ENCODE measurements at places on chromosomes 4 and X.

GRCh38 chrX:40043895-40044294 is 53.9 kb downstream of the BCOR start:
- no peak for DNase-seq

GRCh38 chr4:47494124-47494430 is 9.0 kb downstream of the ATP10D start:
- DNase-seq: no peak

DNA sequence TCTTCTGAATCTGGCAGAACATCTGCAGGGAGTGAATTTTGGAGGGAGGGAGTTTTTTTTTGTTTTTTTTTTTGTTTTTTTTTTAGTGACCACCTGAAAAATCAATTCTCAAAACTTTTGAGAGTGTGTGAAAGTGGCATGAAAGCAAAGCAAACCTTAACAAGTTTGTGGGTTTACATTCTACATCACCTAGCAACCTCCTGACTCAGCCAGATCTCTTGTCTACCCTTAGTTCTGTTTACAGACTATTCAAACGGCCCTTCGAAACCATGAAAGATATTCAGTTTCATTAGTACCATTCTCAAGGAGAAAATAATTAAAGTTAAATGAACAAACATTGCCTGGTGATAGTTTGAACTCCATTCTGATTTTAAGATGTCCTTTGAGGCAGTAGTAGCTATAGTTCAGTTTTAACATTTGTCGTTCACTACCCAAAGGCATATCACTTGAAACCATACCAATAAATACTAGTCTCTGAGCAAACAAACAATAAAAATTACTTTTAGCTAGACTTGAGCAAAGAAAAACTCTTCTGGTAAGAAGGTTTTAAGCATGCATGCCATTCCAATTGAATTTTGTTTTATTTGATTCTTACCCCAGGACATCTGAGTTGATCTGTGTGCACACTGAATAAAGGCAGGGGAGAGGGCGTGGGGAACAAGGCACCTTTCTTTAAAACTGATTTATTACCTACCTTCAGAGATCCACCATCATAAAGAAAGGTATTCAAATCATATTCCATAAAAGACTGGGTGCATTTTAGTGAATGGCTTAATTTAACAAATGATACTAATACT is 137.7 kb downstream of the ARX start:
- DNase-seq: no peak

DNA sequence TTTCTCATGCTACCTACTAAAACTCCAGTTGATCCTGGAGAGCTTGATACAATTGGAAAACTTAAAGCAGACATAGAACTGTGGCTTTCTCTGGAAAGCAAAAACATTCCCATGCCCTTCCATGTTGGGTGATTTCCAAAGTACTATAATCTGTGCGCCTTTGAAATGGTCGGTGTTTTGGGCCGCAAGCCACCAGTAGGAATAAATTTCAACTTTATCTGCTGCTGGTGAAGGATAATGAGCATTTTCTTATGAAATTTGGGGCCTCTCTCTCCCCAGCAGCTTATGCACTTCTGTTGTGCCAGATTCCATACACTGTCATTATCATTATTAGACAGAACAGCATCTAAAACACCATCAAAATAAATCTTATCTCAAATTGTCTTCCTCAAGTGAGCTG is 366.7 kb upstream of the RPS6KA3 start:
- DNase-seq: no peak

GRCh38 chr4:131304686-131305085 is 1844.4 kb upstream of the PCDH10 start:
- DNase-seq: no peak

DNA sequence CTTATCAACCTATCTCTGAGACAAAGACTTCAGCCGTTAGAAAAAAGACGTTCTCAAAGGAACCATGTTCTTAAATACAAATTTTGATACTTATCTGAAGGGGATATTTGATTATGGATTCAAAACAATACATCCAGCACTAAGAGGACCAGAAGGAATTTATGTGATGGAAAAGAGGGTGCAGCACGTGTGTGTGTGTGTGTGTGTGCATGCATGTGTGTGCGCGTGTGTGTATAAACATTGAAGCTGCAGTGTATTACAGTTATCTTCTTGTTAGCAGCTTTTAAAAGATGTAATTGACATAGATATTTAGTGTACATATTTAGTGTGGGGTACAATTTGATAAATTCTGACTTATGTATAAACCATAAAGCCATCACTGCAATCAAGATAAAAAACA is 44.9 kb downstream of the ANK2 start:
- DNase-seq: no peak

DNA sequence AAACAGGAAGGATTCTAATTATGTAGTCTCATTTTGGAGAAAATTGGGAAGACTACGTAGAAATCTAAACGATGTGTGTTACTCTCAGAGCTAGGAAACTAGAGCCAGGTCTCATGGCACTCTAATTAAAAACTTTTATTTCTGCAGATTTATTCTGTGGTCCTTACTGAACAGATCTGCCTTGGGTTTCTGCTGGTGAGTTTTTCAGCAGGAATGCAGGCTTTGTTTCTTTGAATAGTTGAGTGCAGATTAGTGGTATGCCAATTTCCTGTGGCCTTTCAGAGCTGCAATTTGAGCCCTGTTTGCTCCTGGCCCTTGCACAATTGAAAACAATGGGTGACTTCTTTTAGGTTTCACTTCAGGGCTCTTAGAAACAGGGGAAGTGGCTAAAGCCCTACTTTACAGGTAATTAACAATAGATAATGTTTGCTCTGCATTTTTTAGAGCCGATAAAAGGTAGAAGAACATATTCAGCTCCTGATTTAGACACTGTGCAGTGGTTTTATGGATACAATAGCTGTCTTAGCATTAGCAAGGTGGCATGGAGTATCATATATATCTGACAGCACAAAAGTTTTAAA is 21.8 kb downstream of the SPRY1 start:
- no peak for DNase-seq

GRCh38 chrX:80879916-80880315 is 70.2 kb upstream of the BRWD3 start:
- DNase-seq: no peak

- DNase-seq: no peak
These were observed 354.2 kb upstream of the FAT1 start for GRCh38 chr4:187077744-187078401.

- no peak for DNase-seq
These were observed 64.3 kb downstream of the TASL start for GRCh38 chrX:30513284-30513683.

- DNase-seq: no peak
These were observed 327.6 kb upstream of the MAOA start for GRCh38 chrX:43328358-43328946.

DNA sequence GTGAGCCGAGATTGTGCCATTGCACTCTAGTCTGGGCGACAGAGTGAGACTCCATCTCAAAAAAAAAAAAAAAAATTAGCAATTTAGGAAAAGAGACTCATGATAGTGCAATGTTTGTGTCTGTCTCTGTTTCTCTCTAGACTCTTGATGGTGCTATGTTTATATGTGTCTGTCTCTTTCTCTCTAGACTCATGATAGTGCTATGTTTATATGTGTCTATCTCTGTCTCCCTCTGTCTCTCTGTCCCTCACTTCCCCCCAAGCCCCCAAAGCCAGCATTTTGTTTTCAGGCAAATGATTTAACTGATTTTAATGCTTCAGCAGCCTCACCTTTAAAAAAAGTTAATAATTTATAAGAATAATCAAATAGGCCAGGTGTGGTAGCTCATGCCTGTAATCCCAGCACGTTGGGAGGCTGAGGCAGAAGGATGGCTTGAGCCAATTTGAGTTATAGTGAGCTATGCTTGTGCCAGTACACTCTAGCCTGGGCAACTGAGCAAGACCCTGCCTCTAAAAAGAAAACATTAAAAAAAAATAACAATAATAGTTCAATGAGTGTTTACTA is 6.9 kb downstream of the MOB1B start:
- DNase-seq: no peak

- no peak for DNase-seq
These were observed 73.9 kb downstream of the CASP3 start for GRCh38 chr4:184575306-184575705.

DNA sequence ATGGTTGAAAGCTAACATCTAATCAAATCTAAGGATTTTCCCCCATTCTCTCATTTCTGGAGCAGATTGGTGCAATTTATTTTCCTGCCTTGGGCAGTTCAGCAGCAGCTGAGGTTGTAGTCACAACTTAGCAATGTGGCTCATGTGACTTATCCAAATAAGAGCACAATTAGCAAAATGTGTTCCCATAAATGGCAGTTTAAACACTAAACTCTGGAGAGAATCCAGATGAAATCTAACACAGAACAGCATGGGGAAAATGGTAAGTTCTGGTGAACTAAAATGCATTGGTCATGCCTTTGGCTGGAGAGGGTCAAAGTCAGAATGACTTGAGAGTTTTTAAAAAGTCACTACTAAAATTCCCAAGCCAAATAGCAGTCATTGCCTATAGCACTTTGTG is 422.6 kb upstream of the DIPK2B start:
- no peak for DNase-seq

DNA sequence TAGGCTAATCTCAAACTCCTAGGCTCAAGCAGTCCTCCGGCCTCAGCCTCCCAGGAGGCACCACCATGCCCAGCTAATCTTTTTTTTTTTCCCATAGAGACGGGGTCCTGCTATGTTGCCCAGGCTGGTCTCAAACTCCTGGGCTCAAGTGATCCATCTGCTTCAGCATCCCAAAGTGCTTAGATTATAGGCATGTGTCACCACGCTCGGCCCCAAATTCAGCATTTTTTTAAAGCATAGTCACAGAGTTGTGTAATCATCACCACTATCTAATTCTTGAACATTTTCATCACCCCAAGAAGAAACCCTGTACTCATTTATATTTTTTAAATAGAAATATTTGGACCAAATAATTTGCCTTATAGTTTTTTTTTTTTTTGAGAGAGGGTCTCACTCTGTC is 10.3 kb downstream of the CENPI start:
- no peak for DNase-seq

GRCh38 chr4:105197777-105198176 is 51.1 kb downstream of the TET2 start:
- DNase-seq: no peak

- no peak for DNase-seq
These were observed 39.5 kb downstream of the PCDH10 start for GRCh38 chr4:133188433-133189146.

DNA sequence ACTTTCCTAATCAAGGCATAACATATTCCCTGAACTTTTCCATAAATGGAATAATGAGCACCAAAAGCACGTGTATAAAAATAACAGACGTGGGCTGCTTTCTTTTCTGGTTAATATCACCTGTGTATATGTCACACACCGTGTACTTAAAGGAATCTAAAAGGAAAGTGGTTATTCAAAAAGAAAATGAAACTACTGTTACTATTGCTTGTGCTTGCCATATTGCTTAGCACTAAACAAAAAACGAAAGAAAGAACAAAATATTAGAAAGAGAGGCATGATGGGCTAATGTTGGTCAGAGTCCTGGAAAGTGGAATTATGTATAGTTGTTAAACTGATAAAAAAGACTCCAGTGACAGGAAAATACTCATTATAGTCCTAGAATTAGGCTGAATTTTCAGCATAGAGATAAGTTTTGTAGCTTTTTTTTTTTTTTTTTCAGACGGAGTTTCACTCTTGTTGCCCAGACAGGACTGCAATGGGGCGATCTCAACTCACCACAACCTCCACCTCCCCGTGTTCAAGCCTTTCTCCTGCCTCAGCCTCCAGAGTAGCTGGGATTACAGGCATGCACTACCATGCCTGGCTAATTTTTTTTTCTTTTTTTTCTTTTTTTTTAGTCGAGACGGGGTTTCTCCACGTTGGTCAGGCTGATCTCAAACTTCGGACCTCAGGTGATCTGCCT is 123.2 kb downstream of the PABPC4L start:
- DNase-seq: no peak

DNA sequence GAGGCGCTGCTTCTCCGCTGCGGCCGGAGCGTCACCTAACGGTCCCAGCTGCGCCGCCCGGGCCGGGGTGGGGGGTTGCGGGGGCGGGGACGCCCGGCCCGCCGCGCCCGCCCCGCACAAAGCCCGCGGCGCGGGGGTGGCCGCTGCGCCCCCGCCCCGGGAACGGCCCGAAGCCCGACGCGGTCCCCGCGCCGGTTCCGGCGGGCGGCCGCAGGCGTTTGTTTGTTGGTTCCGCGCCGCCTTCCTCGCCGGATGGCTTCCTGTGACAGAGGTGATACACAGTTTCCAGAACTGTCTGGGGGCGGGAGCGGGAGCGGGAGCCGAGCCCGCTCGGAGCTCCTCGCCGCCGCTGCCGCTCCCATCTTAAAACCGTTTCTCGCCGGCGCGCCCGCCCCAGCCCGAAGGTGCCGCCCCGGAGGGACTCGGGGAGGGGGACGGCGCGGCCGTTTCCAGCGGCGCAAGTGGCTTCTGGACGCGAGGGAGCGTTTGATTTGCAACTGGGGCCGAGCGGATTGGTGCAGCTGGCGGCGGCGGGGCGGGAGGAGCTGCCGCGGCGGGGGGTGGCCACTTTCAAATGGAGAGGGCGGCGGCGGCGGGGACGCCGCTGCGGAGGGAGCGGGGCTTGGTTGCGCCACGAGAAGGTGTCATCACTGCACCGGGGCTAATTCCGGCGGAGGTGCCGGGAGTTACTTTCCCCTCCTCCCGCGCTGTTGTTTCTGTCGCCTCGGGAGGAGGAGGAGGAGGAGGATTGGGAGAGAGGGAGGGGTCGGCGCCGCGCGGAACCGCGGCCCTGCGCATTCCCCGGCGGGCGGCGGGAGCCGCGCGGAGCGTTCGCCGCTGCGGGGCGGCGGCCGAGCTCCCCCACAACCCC is 2.3 kb downstream of the JADE1 start:
- DNase-seq: peak; percentile 87

- DNase-seq: no peak
These were observed 369.3 kb downstream of the FBXW7 start for GRCh38 chr4:152166567-152166966.

- DNase-seq: no peak
These were observed 533.6 kb upstream of the HTR2C start for GRCh38 chrX:114050075-114050796.

GRCh38 chr4:140755774-140756318 is 339 bp downstream of the TBC1D9 start:
- no peak for DNase-seq

DNA sequence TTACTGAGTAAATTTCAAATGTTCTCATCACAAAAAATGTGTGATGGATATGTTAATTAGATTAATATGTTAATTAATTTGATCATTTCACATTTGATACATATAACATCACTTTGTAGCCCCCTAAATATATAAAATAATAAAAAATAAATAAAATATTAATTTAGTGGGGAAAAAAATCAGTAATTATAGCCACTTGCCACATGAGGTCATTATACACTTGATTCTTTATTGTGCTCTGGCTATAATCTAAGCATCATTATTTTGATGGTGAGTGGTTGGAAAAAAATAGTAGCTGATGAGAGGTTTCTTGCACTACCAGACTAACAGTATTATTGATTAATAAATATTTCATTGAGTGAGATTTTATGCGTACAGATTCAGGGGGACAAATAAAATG is 57.4 kb downstream of the DCK start:
- no peak for DNase-seq
